Activated T-helper 9 cell treated with anti-CD3 and anti-CD28 coated beads, Interleukin-2, amount 50 U/mL, for 16 hours (primary cell): ENCODE measurements at places on chromosomes 7 and 10.

DNA sequence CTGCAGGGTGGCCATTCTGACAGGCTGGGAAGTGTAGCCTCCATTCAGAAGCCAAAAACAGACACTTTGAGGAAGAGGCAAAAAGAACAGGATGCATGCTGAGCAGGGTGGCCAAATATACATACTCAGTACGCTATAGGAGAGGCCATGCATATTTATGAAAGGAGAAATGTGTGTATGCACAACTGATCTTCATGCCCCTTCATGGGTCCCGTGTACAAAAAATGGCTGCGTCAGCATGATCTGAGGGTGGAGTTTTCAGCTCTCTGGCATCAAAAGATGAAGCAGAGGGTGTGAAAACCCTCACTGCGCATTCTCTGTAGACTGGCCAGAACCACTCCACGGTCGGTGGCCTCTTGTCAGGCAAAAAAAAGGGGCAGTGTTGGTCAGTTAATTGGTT, 35.5 kb upstream of the OIT3 start:
- DNase-seq, result no peak

DNA sequence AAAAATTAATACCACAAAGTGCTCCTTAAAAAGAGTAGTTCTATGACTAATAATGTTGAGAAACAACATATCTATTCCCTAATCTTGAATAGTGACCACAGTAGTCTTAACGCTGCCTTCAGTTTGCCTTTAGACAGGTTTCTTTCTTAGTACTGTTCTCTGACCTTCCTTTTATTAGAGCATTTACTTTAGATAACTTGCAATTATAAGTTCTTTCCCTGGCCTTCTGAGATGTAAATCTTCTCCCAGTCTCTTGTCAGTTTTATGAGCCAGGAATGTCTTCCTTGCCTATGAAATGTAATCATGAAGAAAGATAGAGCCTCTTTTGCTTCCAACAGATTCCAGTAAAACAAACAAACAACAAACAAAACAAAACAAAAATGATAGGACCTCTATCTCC, 1119.8 kb upstream of the LRRTM3 start:
- DNase-seq, result no peak

GRCh38 chr10:52502237-52502636, 188.2 kb downstream of the DKK1 start:
- DNase-seq, result no peak

DNA sequence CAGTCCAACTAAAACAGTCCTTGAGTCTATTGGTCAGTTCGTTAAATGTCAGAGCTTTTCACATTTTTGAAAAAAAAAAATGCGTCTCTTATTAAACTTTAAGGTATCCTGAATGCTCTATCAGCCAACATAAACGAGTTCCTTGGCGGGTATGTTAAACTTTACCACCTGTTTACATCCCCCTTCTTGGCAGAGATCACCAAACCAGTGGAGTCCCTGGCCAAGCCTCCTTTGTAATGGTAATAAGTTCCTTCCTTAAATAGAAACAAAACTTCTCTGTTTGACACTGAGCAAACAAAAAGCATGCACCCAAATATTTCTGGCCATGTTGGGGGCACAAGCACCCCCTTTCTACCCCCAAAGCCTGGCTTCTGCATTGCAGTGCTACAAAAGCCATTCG, 3.2 kb downstream of the TRIL start:
- no peak for DNase-seq

DNA sequence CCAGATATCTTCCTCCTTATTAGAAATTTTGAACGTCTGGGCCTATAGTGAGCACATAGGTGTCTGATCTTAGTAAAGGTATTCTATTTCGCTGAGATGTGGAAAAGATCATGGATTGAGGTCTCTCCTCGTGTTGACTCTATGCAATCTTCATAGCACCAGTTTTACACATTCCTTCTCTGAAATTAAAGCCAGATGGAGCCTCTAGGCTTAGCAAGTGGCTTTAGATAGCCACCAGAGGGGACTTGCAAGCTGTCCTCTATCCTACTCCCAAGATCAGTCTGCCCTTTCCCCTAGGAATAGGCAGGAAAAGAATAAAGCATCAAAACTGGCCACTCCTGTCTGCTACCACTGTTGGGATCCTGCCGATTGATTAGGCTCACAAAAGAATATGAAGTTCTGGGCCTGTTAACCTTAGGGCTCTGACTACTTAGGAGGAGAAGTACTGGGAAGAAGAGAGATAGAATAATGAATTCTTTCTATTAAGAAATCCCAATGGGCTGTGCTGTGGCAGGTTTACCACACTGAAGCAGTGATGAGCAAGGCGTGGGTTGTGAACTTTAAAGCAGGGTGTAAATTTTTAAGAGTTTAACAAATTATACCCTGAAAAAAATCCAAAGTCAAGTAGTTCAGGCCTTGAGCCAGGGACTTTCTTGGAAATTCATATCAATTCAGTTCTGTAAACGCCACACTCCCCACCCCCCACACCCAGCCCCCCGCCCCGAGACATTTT, 2.2 kb upstream of the STRIP2 start:
- no peak for DNase-seq

GRCh38 chr7:105470846-105471245, 51.2 kb downstream of the PUS7 start:
- DNase-seq, result no peak

DNA sequence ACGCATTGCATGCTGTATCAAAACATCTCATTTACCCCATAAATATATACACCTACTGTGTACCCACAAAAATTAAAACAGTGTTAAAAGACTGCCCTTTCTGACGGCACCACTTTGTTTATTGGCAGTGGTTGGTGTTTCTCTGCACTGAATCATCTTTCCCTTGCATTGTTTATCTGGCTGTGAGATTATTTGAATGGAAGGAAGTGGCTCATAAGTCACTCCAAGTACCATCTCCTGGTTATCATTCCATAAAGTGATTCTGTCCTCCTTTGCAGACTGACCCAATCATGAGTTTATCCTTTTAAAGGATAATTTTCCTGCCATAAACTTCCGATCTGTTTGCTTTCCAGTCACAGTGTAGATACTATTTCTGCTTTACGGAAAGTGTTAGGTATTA, 183.8 kb downstream of the CAMK1D start:
- DNase-seq, result no peak

GRCh38 chr10:78455811-78456210, 422.1 kb downstream of the RPS24 start:
- DNase-seq, result no peak

DNA sequence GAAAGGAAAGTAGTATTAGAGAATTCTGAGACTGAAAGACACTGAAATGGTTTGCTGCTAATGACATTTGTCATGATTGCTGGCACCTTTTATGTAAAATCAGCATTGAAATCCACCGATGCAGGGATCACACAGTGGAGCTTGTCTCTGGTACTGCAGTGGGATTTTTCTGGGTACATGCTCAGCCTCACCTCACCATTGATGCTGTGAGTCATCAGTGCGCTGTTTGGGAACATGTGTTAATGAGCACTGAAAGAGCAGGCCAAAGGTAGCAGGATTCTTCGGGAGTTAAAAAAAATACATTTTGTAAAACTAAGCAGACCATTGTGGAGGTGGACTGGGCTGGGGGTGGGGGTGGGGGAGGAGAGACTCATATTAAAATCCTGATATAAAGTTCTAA, 174.9 kb downstream of the CREB5 start:
- DNase-seq, result no peak

DNA sequence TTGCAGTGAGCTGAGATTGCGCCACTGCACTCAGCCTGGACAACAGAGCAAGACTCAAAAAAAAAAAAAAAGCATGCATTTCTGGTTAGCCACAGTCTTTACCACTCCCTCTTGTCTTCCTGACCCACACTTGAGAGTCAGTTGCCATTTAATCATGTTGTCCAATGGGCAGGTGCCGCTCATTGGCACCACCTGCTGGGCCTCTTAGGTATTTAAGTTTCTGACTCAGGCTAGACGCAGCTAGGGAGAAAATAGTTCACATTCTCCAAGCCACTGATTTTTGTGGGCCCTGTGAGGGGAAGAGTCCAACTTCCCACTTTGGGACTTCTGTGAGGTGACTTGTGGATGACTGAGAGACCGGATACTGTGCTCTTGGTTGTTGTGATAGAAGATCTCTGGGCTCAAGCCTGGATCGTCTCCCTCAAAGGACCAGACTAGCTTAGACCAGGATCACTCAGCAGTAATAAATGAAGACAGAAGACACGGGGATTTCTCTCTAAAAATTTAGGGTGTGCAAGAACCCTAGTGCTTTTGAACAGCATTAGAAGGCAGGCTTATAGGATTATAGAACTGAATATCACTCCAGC, 26.8 kb upstream of the SORCS3 start:
- DNase-seq, result no peak

GRCh38 chr7:35717013-35717412, 22.1 kb upstream of the HERPUD2 start:
- no peak for DNase-seq

DNA sequence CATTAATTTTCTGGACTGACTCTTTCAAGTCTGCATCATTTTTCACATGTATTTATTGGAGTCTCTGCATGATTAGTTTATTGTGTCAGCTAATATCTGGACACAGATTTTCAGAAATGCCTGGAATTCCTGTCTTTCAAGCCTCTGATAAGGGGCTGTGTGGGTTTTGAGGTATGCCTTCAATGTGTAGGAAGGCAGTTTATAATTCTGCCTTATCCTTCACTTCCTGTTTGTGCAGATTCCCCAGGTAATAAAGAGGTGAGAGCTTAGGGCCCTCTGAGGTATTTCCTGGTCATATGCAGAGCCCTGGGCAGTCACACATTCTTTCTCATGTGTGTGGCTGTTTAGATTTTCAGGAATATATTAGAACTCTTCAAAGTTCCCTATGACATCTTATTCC, 79.4 kb upstream of the PRKCQ start:
- no peak for DNase-seq

DNA sequence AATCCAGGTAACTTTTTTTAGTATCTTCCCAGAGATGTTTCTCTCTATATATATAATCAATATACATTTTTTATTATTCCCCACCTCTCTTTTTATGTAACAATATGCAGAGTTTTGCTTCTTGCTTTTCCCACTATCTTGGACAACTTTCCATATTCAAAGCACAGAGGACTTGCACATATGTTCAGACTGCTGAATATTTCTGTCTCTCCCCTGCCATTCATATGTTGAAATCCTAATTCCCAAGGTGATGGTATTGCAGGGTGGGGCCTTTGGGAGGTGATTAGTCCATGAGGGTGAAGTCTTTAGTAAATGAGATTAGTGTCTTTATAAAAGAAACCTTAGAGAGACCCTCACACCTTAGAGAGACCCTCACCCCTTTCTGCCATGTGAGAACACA, 72.8 kb downstream of the CFTR start:
- DNase-seq, result no peak

DNA sequence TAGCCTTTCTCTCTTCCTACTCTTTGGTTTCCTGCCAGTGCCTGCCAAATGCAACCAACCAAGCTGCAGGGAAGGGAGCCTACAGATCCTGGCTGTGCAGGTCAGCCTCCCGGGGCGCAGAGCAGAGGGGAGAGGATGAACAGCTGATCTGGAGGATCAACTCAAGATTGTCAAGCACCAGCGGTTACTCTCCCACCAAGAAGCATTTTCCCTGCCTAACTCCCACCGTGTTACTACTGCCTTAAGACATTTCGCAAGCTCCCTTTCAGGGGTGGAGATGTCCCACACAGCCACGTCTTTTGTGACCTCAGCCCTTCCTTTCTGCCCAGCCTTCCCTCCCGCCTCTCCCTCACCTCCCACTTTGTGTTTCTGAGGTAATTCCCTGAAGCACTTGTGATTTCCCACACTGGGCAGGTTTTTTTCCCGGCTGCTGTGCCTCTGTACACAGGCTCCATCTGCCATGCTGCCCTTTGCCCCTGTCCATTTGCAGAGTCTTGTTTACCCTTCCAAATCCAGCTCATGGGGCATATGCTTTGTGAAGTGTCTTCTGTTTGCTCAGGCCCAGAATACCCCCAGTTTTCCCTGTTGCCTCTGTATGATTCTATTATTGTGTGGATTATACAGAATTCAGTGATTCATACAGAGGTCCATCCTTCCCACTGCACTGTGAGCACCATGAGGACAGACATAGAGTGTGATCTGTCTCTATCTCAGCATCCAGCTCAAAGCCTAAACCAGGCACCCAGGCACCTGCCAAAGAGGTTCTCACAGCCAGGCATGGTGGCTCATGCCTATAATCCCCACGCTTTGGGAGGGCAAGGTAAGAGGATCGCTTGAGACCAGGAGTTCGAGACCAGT, 40.9 kb upstream of the PAPSS2 start:
- DNase-seq, result no peak

GRCh38 chr10:71046747-71047146, 158.4 kb upstream of the PCBD1 start:
- DNase-seq, result no peak

DNA sequence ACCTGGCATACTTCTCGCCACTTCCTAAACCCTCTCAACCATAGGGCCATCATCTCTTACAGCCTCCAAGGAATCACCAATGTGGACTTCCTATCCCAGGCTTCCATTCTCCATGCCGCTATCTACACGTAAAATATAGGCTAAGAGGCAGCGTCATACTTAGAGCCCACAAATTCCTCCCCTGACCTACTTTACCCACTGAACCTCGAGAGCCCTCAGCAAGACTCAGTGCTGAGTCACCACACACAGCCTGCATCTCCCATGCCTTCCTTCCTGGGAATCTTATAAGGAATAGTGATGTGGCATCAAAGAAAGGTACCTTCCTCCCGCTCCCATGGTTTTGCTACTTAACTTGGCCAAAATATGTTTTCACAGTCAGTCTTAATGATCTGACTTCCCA, 435.6 kb upstream of the NFE2L3 start:
- no peak for DNase-seq

DNA sequence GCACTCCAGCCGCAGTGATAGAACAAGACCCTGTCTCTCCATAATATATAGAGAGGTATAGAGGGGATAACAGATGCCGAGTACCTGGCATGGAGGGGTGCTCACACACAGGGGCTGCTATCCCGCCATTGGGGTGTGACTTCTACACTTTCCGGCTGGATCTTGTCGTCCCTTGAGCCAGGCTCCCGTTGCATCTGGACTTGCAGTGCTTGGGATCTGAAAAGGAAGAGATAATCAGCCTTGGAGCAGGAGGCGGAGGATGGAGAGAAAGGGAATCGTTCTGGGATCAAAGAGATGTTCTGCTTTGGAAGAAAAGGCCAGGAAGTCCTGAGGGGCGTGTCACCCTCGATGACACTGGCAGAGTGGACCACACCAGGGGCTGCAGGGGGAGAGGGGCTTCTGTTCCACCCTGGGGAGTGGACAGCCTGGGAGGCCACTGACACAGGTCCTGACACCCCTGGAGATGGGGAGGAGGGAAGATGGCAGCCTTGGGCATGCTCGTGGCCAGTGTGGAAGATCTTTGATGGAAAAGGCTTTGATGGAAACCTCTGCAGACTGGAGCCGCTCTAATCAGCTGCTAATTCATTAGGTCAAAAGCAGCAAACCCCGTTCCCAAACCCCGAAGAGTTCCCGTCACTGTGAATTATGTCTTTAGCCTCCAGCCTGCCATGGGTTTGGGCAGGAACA, 85.1 kb downstream of the CARD11 start:
- DNase-seq, result no peak

GRCh38 chr10:108736111-108736510, 1187.2 kb downstream of the XPNPEP1 start:
- no peak for DNase-seq
